ENCODE measurements at places on chromosomes 7 and 10. TPM values are rescaled to one million over a fixed set of nuclear protein-coding genes. Genes with fewer than 3 reads are reported as not detected.

Gene NT5C2
- total RNA-seq = 60.6 TPM

Gene RGR
- total RNA-seq = not detected

Gene ENO4
- total RNA-seq = not detected

Gene PTEN
- 48.5 TPM for total RNA-seq

Gene ZNF117
- 3.5 TPM for total RNA-seq

Gene GNB2
- 221 TPM for total RNA-seq

Gene PHYHIPL
- not detected for total RNA-seq

Gene FOXI2
- total RNA-seq = not detected

Gene STEAP1B
- total RNA-seq = 0.30 TPM

Gene GNGT1
- total RNA-seq = not detected

Gene MYL10
- not detected for total RNA-seq

Gene SPDYE1
- total RNA-seq = not detected

Gene FOXP2
- 0.14 TPM for total RNA-seq

Gene ASZ1
- not detected for total RNA-seq

Gene CYP26A1
- not detected for total RNA-seq

Gene TMEM130
- total RNA-seq = not detected

Gene FZD8
- 1.0 TPM for total RNA-seq

Gene TAS2R4
- total RNA-seq = 0.94 TPM

Gene PODXL
- total RNA-seq = 0.76 TPM

Gene CFAP70
- 0.43 TPM for total RNA-seq

Gene MTPN
- total RNA-seq = 118 TPM

Gene SORCS1
- total RNA-seq = 0.21 TPM

Gene SPAM1
- total RNA-seq = not detected

Gene PLEKHA1
- 5.1 TPM for total RNA-seq

Gene MMD2
- not detected for total RNA-seq

Gene ACTL6B
- total RNA-seq = not detected

Gene SMO
- 0.64 TPM for total RNA-seq

Gene PRSS37
- total RNA-seq = not detected

Gene MALRD1
- total RNA-seq = not detected

Gene CYP17A1
- total RNA-seq = not detected

Gene C10orf105
- 0.11 TPM for total RNA-seq

Gene TEX47
- total RNA-seq = not detected

Gene CACNB2
- 1.6 TPM for total RNA-seq

Gene LRRD1
- 0.09 TPM for total RNA-seq

Gene ACTA2
- total RNA-seq = 11.3 TPM

Gene ANKRD1
- not detected for total RNA-seq

Gene SPDYE2
- not detected for total RNA-seq

Gene CRYGN
- not detected for total RNA-seq

Gene ZNF722
- not detected for total RNA-seq

Gene MINPP1
- 13.4 TPM for total RNA-seq

Gene VKORC1L1
- total RNA-seq = 25.9 TPM

Gene GPAM
- total RNA-seq = 7.3 TPM

Gene SLC16A12
- total RNA-seq = not detected

Gene CYP3A7
- not detected for total RNA-seq
